DMS79 treated with DMSO at 0.1 percent for 48 hours (cell line): ENCODE measurements at places on chromosomes 6 and 20.
A peak's percentile ranks its signal among the peaks of the same experiment; 100 is the strongest.

- no peak for DNase-seq
Observed at GRCh38 chr20:38172408-38172807, 7.3 kb upstream of the TGM2 start.

DNA sequence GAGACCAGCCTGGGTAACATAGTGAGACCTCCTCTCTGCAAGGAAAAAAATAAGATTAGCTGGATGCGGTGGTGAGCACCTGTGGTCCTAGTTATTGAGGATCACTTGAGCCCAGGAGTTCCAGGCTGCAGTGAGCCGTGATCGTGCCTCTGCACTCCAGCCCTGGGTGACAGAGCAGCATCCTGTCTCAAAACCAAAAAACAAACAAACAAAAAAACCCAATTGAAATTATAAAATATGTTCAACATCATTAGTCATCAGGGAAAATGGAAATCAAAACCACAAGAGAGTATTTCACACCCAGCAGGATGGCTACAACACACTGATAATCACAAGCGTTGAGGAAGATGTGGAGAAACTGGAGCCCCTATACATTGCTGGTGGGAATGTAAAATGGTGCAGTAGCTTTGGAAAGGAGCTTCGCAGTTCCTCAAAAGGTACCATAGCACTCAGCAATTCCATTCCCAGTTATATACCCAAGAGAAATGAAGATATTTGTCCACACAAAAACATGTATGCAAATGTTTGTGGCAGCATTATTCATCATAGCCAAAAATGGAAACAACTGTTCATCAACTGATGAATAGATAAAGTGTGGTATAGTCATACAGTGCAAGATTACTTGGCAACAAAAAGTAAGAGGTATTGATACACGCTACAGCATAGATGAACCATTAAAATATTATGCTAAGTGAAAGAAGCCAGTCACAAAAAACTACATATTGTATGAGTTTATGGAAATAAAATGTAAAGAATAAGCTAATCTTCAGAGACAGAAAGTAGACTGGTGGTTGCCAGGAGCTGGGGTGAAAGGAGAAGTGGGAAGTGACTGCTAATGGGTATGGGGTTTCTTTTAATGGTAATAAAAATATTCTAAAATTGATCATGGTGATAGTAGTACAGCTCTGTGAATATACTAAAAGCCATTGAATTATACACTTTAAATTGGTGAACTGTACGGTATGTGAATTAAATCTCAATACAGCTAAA, 38.7 kb upstream of the RIPOR2 start:
- no peak for DNase-seq

DNA sequence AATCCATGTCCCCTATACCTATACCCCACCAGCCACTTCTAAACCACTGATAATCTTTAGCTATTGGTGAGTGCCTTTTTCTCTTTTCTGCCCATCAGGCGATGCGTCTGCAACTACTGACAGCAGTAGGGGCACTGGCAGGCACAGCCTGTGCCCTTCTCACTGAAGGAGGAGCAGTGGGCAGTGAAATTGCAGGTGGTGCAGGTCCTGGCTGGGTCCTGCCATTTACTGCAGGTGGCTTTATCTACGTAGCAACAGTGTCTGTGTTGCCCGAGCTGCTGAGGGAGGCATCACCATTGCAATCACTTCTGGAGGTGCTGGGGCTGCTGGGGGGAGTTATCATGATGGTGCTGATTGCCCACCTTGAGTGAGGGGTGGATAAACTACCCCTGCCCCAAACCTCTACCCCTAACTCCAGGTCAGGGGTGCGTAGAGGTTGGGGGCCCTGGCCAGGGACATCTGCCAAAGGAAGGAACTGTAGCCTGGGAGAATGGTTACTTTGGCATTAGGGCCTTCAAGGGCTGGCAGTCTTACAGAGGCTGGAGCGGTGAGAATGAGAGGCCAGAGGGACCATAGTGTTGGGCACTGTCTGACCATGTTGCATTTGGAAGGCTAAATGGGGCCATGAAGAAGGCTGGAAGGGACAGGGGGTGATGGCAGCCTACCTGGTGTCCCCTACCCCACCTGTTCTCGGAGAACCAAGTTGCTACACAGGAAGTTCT, 851 bp upstream of the HSD17B8 start:
- DNase-seq: no peak

GRCh38 chr20:45933266-45934045, 1.0 kb upstream of the PCIF1 start:
- peak; percentile 64 for DNase-seq

DNA sequence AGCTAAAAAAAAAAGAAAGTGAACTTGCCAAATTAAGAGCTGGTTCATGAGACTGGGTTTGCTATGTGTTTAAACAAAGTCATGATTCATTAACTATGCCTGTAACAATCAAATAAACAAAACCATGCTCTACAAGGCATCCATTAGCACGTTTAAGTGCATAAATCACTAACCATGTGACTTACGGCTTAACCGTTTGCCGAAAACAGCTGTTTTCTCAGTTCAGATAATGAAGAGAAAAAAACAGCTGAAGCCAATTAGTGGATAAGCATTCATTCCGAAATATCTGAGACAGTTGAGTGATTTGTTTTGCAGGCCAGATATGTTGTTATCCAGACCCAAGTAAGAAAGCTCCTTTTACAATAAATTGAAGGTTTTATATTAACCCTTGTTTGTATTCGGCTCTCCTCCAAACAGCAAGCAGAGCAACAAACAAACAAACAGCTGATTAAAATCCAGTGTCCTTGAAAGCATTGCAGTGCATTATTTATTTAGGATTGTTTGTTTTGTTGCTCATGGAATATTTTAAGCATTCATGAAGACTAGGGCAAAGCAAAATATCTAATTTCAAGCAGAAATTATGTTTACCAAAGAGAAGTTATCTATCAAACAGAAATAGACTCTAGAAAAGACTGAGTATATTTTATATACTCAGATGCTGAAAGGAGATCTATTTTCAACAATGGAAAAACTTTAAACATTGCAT, 343.5 kb downstream of the RFPL4B start:
- peak; percentile 14 for DNase-seq

- no peak for DNase-seq
Observed at GRCh38 chr6:135796643-135797305, 54.7 kb upstream of the PDE7B start.

DNA sequence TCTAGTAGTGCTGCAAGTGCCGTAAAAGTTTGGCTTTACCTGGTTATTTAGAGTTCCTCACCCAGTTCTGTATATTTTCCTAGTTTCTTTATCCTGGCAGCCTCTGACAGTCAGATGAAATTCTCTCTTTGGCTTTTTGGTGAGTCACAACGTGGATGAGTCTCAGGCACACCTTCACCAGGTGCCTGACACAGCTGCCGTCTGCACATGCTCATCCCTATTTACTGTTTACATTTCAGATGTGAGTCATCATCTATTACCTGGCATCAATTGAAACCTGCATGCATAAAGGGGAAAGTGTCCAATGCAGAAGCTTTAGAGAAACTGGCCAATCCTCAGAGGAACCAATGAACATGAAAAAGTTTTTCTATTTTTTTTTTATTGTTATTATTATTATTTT, 33.3 kb upstream of the ADGRF4 start:
- DNase-seq: no peak

DNA sequence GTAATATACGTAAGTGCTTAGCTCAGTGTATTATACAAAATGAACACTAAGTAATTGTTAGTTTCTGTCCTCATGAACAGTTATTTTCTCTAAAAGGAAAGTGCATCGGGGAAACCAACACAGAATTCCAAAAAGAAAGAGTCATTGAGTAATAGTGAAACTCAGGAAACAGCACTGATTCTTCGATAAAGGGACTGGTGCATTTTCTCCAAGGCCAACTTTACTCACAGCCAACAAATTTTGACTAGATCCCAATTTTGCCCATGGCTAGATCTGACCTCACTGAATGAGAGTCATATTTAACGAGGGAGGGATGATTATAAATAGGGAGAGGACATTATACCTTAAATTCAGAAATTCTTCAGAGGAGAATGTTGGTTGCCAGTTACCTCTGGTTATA, 390.9 kb upstream of the NRSN1 start:
- DNase-seq: no peak

DNA sequence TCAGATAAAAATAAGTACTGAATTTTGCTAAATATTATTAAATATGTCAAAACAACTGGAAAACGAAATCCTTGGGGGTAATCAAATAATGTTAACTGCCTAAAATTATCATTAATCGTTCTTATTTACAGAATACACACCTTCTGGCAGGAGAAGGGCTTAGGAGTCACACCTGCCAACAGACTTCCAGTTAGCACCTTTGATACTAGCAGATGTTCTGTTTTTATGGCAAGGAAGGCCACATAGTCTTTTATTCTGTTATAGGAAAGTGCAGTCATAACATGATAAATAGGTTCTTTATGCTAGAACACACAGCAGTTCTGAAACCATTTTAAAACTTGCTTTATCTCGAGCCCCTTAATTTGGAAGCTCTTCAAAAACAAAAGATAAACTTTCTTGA, 464.1 kb downstream of the UTRN start:
- DNase-seq: no peak

DNA sequence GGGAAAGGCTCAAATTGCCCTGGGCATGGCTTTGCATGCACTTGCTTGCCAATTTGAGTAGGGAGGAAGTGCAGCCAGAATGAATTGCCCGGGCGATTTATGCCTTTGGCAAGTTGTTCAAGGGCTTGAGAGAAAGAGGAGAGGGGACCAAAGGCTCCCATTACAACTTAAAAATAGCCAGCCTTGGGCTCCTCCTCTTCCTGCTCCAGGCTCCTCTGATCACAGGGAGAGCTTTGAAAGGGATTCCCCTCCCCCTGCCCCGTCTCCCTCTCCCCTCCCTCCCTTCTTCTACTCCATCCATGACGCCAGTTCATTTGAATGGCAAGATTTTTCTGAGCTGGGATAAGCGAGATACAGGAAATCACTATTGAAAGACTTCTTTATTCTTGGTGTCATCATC, 304.9 kb upstream of the JAG1 start:
- no peak for DNase-seq

DNA sequence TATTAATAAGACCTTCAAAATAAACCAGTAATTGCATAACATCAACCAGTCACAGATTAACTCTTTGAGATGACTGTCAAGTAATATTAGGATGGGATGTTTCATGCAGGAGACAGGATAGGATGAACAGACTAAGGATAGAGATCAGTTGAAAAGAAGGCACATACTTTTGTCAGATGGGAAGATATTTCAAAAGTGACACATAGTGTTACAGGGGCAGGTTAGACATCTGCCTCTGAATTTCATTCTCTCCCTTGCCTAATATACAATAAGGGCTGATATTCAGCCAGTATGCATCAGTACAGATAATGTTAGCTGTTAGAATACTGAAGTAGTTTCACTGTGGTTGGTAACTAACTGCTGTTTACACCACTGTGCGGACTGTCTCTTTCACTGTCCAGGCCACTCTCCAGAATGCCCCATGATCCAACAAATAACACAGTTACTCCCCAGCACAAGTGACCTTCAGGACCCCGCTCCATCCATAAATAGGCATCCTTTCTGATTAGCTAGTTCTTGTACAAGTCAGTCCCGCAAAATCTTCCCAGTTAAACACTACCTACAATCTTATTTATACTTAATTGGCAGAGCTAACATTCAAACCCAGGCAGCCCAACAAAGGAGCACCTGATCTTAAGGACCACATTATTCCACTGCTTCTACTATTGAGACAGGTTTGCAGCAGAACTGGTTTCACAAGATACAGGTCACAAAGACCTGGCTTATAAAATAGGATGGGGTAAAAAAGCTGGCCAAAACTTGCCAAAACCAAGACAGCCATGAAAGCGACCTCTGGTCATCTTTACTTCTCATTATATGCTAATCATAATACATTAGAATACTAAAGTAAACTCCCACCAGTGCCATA, 21.9 kb upstream of the PLN start:
- DNase-seq: no peak

- DNase-seq: no peak
Observed at GRCh38 chr20:33853507-33853813, 42.3 kb downstream of the CHMP4B start.

DNA sequence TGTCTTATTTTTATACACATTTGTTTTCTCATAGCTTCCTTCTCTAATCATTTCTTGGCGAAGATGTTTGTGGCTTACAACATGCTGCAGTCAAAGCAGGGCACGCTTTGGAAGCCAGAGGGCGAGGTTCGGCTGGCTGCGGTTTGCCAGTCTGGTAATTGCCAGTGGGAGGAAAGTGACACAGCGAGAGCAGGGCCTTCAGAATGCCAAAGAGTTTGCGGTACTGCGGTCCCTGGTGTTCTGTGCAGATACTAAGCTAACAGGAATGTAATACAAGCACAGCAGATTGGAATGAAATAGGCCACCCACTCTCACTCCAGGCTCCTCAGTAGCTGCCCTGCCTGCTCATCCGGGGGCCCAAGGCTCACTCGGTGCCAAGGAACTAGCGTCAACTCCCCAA, 58.7 kb upstream of the TGM3 start:
- no peak for DNase-seq

GRCh38 chr6:118663993-118664985, 12.9 kb upstream of the CEP85L start:
- peak; percentile 15 for DNase-seq

- DNase-seq: no peak
Observed at GRCh38 chr20:5662769-5663168, 87.4 kb upstream of the SHLD1 start.

DNA sequence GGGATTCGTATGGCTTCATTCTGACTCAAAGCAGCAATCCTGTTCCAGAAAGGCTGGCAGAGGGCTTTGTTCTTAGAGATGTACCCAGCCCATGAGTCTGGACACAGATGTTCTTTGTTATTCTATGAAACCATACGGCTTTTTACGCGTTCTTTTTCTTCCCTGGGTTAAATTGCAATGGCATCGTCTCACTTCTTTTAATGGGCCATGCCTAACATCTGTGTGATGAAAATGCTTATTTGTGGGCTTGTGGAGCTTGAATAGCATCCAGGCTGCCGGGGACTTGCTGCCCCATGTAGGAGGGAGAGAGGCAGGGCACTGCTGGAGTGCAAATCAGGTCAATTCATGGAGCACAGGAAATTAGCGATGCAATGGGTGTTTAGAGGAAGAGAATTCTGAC, 19.4 kb downstream of the FAM50B start:
- no peak for DNase-seq

GRCh38 chr6:110456694-110457093, 19.7 kb downstream of the SLC22A16 start:
- no peak for DNase-seq

GRCh38 chr6:11139051-11139960, 27.8 kb upstream of the ERVFRD-1 start:
- no peak for DNase-seq

- DNase-seq: no peak
Observed at GRCh38 chr6:43801495-43802181, 31.6 kb downstream of the VEGFA start.

DNA sequence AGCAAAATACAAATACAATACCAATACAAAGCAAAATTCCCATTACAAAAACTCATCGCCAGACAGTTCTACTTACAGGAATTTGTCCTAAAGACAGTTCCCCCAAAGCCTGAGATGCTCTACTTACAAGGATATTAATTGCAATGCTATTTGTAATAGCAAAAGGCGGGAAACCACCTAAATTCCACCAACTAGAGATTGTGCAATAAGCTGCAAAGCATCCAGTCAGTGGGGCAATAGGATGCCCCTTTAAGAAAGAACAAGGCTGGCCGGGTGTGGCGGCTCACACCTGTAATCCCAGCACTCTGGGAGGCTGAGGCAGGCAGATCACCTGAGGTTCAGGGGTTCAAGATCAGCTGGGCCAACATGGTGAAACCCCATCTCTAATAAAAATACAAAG, 39.1 kb downstream of the FAM209B start:
- DNase-seq: no peak

GRCh38 chr6:15522026-15522425, 140.8 kb downstream of the DTNBP1 start:
- no peak for DNase-seq
